ENCODE measurements at places on chromosomes 3 and 15. TPM values are rescaled to one million over a fixed set of nuclear protein-coding genes. Genes with fewer than 3 reads are reported as not detected.

- DNase-seq = no peak
These were observed 84.2 kb upstream of the CTNNB1 start for GRCh38 chr3:41115069-41115468.

DNA sequence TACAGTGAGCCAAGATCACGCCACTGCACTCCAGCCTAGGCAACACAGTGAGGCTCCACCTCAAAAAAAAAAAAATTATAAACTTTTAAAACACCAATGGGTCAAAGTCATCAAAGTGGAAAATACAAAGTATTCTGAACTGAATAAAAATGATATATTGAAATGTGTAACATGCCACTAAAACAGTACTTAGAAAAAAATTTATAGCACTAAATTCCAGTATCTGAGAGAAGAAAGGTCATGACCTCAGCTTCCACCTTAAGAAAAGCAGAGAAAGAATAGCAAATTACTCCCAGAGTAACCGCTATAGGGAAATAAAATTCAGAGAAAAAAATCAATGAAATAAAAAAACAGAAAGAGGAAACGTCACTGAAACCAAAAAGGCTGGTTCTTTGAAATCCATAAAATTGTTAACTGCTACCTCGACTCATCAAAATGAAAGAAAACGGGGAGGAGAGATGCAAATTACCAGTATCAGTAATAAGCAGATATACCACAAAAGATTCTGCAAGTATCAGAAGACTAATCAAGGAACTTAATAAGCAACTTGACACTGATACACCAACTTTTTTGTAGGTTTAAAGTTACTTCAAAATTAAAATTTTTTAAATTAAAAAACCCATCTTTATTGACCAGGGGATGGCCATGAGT is 20.8 kb downstream of the ATP13A3 start:
- DNase-seq = no peak

DNA sequence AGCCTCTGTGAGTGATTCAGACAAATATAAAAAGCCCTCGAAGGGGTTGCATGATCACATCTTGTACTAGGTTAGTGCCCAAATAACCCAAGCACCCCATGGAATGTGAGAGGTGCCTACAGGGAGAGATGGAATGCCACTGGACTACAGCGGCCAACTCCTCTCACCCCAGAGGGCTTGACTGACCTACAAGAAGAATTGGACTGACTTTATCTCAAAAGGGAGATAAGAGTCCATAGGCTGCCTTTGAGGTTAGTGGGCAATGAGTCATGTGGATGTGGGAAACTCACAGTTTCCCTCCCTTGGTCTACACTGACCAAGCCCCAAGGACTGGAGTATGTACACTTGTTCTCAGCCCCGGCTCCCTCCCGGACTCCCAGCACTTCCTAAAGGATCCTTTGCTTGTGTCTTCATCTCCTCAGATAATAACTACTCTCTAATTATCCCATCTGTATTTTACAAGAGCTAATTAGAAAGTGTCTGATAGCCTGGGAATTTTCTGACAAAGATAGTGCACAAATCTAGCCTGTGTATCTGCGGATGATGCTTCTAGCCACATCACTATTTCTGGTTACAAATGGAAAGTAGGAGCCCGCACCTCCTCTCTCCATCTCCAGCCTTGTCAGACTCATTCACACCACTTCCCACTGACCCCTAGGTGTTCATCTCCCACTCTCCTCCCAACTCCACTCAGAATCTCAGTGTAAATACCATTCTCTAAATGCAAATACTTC is 547.8 kb upstream of the TBL1XR1 start:
- DNase-seq = no peak

DNA sequence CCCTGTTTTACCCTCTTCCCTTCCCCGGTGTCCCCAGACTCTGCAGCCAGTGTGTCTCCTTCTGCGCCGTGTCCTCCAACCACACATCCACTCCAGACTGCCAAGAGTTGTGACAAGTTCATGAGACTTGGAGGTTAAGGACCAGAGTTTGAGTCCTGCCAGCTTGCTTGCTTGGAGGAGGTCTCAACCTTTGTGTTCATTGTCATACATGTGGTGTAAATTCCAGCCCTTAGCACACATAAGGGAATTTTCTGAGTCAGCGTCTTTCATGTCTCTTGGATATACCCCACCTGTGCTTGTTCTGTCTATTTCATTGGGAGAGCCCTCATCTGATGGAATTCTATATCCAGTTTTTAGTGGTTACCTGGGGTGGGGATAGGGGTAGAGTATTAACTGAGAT is 13.3 kb downstream of the CORO2B start:
- DNase-seq = no peak

GRCh38 chr3:40557575-40558161 is 32.9 kb downstream of the ZNF621 start:
- DNase-seq = no peak

DNA sequence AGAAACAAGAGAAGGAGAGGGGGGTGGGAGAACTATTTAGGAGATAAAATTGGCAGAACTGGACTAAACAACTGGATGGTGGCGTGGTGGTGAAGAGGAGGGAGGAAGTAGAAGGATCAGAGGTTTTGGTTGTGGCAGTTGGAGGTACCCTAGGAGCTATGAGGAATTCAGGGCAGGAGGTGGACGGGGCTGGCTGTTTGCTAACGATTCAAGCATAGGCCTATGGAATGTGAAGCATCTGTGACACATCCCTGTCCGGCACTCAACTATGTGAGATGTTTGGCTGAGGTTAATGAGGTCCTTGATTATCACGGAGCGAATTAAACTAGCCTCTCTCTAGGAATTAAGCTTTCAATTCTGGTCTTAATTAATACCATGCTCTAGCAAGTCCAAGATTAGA is 13.5 kb downstream of the TARS3 start:
- no peak for DNase-seq

GRCh38 chr3:10074666-10075065 is 33.4 kb downstream of the FANCD2OS start:
- no peak for DNase-seq

ACAN gene
- not detected for total RNA-seq

CELF6 gene
- total RNA-seq = 2.2 TPM

HRH1 gene
- 0.36 TPM for total RNA-seq

SAXO2 gene
- 1.6 TPM for total RNA-seq

C3orf85 gene
- not detected for total RNA-seq
